ENCODE measurements at places on chromosomes 5 and 9. TPM values are rescaled to one million over a fixed set of nuclear protein-coding genes. Genes with fewer than 3 reads are reported as not detected.
A peak's percentile ranks its signal among the peaks of the same experiment; 100 is the strongest.

- DNase-seq, result no peak
These were observed 30.9 kb upstream of the TNFSF15 start for GRCh38 chr9:114836769-114837168.

GRCh38 chr9:91188719-91189590, 172.8 kb downstream of the AUH start:
- DNase-seq, result no peak

- DNase-seq, result no peak
These were observed 524.1 kb downstream of the TMEM38B start for GRCh38 chr9:106218427-106218826.

- no peak for DNase-seq
These were observed 6.9 kb downstream of the EXD3 start for GRCh38 chr9:137416006-137416562.

GRCh38 chr5:139199321-139199720, 1.2 kb upstream of the SIL1 start:
- no peak for DNase-seq

DNA sequence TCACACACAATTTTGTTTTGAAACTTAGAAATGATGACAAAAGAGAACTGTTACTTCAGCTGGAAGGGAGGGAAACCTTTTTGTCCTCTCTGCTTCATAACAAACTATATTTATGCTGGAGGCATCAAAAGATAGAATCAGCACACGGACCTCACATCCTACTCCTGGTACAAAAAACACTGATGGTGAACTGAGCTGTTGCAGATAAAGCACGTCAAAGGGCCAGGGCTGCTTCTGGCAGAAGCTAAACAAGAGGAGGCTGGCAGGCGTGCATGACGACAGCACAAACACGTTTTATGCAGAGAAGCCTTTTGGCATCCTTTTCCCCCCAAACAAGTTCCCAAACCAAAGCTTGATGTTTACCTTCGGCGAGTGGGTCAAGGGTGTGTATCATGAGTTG, 169.6 kb downstream of the SLC24A2 start:
- no peak for DNase-seq

GRCh38 chr5:99045871-99046270, 117.1 kb upstream of the CHD1 start:
- DNase-seq, result no peak

- no peak for DNase-seq
These were observed 791 bp upstream of the STARD4 start for GRCh38 chr5:111513131-111513520.

DNA sequence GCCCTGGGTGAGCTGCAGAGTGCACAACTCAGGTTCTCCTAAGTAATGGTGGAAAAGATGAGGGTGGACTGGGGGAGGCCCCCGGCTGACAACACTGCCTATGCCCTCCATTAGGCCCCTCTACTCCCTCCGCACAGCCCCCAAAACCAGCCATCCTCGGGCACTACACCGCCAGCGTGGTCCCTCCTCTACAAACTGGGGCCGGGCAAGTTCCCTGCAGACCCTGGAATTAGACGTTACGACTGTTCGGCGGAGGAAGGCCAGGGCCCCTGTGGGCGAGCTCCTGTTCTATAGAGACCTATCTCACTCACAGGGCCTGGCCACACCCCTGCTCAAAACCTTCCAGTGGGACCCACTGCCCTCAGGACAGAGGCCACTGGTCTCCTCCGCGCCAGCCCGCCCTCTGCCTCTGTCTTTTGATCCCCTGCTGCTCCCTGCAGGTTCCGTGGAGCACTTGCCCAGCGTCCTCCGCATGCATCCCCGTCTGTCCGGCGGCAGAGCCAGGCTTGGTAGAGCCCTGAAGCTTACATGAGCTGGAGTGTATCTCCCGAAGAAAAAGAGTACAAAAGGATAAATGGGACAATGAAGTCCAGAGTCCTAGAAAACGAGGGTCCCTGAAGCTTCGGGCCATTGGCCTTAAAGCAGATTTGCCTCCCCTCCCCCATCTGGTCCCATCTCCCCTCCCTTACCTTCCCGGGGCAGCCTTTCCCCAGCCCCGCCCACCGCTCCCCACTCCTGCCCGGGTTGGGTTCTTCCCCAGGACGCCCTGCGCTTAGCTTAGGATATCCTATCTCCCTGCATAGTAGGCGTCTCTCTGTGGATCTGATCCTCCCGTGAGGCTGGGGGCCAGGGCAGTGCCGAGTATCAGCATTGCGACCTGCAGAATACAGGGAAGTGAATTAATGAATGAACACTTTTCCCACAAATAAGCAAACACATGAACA, 71.3 kb downstream of the HRH2 start:
- peak; percentile 41 for DNase-seq

- no peak for DNase-seq
These were observed 6.6 kb downstream of the ANKDD1B start for GRCh38 chr5:75617736-75618352.

- DNase-seq, result no peak
These were observed 192.1 kb downstream of the ERCC6L2 start for GRCh38 chr9:96067600-96067999.

- DNase-seq, result no peak
These were observed 41.6 kb downstream of the ADAMTS12 start for GRCh38 chr5:33850100-33850594.

- no peak for DNase-seq
These were observed 178.5 kb downstream of the C9orf152 start for GRCh38 chr9:110029429-110029955.

DNA sequence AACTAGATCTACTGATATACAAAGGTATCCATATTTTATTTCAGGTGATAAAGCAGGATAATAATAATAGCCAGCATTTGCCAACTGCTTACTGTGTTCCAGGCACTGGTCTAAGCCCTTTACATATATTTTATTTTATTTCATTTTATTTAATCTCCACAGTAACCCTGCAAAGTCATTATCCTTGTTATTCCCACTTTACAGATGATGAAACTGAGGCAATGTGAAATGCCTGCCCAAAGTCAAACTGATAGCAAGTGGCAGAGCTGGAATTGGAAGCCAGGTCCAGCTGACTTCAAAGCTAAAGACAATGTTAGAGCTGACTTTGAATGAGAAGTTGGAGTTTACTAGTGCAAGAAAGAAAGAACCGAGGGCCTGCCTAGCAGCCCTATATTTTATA, 24.8 kb downstream of the MORN5 start:
- no peak for DNase-seq

GRCh38 chr9:112086627-112087026, 88.5 kb downstream of the SUSD1 start:
- DNase-seq, result no peak

DNA sequence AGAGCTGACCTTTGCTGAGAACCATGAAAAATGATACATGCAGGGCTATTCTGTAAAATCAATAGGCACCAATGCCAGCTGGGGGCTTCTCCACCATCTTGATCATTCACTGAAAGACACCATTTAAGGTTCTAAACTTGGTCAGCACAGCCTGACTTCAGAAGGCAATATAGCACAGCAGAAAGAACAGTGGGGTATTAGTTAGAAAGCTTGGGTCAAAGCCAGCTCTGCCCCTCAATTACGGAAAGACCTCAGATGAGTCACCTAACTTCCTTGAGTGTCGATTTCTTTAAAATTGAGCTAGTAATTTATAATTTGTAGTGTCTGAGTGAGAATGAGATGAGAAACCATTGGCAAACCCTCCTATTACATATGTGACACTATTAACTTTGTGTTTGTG, 3.4 kb downstream of the TNC start:
- no peak for DNase-seq

- no peak for DNase-seq
These were observed 127.6 kb upstream of the NMUR2 start for GRCh38 chr5:152532714-152533113.

- no peak for DNase-seq
These were observed 83.7 kb downstream of the HINT1 start for GRCh38 chr5:131081374-131081773.

- no peak for DNase-seq
These were observed 182.8 kb upstream of the GDNF start for GRCh38 chr5:38022631-38023030.

GRCh38 chr5:1239505-1240251, 14.5 kb downstream of the SLC6A18 start:
- no peak for DNase-seq

- DNase-seq, result peak; percentile 73
These were observed 36.3 kb downstream of the VCP start for GRCh38 chr9:35035851-35036701.

- DNase-seq, result no peak
These were observed 84.1 kb upstream of the SPATA31D4 start for GRCh38 chr9:81844131-81844567.

GRCh38 chr5:128038643-128039042, 44.9 kb upstream of the SLC12A2 start:
- no peak for DNase-seq

DNA sequence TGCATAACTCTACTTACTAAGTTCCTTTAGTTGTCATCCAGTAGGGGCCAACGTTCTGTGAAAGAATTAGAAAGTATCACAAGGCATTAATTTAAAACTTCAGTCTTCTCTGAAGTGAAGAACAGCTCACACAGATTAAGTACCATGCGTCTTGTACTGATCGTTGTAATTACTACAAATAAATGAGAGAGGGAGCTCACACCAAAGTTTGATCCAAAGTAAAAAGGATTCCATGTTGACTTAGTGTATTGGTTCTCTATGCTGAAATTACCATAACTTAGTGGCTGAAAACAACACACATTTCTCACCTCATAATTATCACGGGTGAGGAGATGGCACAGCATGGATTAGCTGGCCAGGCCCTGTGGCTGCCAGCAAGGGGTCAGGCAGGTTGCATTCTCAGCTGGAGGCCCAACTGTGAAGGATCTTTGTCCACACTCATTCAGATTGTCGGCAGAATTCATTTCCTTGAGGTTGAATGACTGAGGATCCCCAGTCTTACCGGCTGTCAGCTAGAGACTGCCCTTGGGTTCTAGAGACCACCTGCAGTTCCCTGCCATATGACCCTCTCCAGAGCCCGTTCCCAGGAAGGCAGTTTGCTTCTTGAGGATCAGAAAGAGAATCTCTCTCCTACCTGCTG, 169.1 kb downstream of the YTHDC2 start:
- no peak for DNase-seq

GRCh38 chr5:56686337-56687195, 128.8 kb upstream of the MAP3K1 start:
- DNase-seq, result no peak

DNA sequence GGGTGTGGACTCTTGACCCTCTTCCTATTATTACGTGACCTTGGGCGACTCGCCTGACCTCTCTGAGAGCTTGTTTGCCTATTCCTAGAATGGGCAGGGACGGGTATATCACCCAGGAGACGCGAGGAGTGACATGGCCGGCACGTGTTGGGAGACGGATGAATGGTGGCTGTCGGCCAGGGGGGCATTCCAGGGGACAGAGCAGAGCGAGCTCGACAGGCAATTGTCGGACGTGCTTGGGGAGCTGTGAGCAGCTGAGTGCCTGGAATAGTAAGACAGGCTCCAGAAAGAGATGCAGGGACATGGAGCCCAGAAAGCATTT, 29.3 kb upstream of the UNC5A start:
- DNase-seq, result peak; percentile 51

DNA sequence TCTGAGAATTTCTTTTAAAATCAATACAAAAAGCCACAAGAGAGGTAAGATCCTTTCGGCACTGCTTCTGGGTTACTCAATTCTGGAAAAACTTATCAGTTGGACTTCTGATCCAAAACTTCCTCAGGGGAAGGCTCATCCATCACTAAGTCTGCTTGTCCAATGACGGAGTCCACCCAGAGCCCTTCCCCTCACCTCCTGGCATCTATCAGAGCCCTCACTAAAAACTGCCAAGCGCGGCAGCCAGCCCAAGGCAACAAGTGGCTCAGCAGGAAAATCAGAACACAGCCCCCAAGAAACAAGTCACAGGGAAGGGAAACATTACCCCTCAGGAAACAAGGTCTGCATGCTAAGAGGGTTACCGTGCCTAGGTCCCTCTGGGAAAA, 869 bp upstream of the ESM1 start:
- no peak for DNase-seq

DNA sequence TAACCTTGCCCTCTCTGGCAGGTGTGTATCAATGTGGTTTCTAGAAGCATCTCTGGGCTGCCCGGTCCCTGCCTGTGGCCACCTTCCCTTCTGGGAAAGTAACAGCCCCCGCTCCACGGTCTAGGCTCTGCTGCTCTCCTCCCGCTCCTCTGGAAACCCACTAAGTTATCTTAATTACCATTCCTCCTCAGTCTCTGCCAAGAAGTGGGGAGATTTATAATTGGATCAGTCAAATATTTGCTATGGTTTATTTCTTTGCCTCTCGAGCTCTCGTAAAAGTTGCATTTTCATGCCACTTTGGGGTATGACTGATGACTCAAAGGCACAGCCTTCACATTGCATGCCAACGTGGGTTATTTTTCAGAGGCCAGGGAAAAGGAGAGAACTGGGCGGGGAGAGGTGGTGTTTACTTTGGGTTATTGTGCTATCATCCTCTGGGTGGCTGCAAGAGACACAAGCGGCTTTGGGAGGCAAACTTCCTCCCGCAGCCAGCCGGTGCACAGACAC, 205.3 kb upstream of the WWC1 start:
- no peak for DNase-seq

DNA sequence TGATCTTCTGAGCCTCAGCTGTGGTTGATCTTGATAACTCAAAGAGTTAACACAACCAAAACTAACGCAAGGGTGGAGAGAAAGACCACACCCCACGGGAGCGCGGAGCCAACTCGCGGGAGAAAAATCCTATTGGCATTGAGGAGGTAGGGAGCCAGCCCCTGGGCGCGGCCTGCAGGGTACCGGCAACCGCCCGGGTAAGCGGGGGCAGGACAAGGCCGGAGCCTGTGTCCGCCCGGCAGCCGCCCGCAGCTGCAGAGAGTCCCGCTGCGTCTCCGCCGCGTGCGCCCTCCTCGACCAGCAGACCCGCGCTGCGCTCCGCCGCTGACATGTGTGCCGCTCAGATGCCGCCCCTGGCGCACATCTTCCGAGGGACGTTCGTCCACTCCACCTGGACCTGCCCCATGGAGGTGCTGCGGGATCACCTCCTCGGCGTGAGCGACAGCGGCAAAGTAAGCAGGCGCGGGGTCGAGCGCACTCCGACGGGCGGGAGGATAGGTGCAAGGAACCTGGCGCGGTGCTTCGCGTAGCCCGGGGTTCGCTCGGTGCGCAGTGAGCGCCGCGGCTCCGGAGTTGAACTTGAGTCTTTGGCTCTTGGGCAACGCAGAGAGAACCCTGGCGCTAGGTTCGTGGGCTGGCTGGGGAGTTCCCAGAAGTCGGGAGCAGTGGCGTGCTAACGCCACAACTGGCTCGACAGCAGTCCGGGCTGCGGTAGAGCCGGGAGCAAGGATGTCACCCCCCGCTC, at the start of gene GDA:
Gene GDA, plus strand, starts transcription at position 210 of the 745 bp plus-strand sequence. Its CDS starts 120 bp downstream, at position 330.
- DNase-seq, result no peak

- DNase-seq, result no peak
These were observed 140.5 kb upstream of the RUSC2 start for GRCh38 chr9:35349287-35349990.

GFPT2 gene
- 3.7 TPM for polyA plus RNA-seq

GABRA1 gene
- polyA plus RNA-seq, result not detected

PCDHA9 gene
- polyA plus RNA-seq, result not detected

ORM2 gene
- polyA plus RNA-seq, result not detected

GGTA1 gene
- 239 TPM for polyA plus RNA-seq

SLC45A2 gene
- polyA plus RNA-seq, result not detected

APBA1 gene
- 7.8 TPM for polyA plus RNA-seq

CDO1 gene
- polyA plus RNA-seq, result 93.9 TPM

CXCL14 gene
- 1.6 TPM for polyA plus RNA-seq

PCDHA5 gene
- not detected for polyA plus RNA-seq

OR13C8 gene
- not detected for polyA plus RNA-seq

CSF1R gene
- 15.0 TPM for polyA plus RNA-seq

FREM1 gene
- 15.1 TPM for polyA plus RNA-seq

ADCY2 gene
- 6.4 TPM for polyA plus RNA-seq

SLC25A51 gene
- 6.2 TPM for polyA plus RNA-seq

GRIN1 gene
- polyA plus RNA-seq, result not detected
